Hindlimb muscle (tissue), 1 donor: ENCODE measurements at places on chromosomes 4 and X. TPM values are rescaled to one million over a fixed set of nuclear protein-coding genes. Genes with fewer than 3 reads are reported as not detected.

GRCh38 chr4:159400558-159401225 is 297.8 kb downstream of the RAPGEF2 start:
- DNase-seq = peak; percentile 56

DNA sequence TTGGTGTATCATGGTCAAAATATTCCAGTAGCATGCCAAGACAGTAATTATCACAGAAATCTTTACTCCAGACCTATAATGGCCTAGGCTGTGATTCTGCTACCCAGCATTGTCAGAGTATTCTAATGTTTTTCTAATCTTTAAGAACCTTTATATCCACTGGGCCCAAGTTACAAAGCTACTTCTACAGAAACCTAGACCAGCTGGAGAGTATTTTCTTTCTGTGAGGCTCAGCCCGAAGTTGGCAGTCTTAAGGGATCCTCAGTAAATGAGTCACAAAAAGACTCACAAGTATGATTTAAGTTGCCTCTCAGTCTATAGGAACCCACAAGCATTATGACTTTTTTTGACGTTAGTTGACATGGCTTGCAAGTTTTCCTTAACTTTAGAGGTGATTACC is 638.5 kb upstream of the FAM241A start:
- no peak for DNase-seq

Gene CHIC1
- polyA plus RNA-seq = 7.7 TPM

Gene PDGFRA
- 66.5 TPM for polyA plus RNA-seq

DNA sequence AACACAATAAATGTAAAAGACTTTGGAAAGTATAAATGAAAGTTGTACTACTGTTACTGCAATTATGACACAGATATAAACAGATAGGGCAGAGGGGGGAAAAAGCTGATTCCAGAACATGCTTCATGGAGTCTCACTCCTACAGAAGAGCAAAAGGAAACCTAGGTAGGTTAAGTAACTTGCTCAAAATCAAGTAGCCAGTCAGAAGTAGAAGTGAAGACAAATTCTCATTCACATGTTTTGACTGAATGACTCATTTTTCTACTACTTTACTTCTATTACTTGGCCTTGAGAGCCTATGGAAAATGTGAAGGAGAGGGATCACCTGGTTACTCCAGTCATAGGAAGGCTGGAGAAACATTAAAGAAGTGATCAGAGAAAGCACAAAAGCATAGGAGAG is 23.6 kb upstream of the RASGEF1B start:
- no peak for DNase-seq

Gene TRIM60
- not detected for polyA plus RNA-seq

- DNase-seq = no peak
These were observed 53.3 kb downstream of the WDFY3 start for GRCh38 chr4:84913176-84913575.

Gene SOX3
- polyA plus RNA-seq = not detected
